ENCODE measurements at places on chromosomes 3 and 15.

GRCh38 chr15:42504631-42505030 lies 9.2 kb downstream of the SNAP23 start:
- no peak for DNase-seq

GRCh38 chr3:34072297-34072696 lies 273.9 kb downstream of the PDCD6IP start:
- DNase-seq, result no peak

GRCh38 chr3:13716540-13717221 lies 163.2 kb downstream of the WNT7A start:
- DNase-seq, result no peak

DNA sequence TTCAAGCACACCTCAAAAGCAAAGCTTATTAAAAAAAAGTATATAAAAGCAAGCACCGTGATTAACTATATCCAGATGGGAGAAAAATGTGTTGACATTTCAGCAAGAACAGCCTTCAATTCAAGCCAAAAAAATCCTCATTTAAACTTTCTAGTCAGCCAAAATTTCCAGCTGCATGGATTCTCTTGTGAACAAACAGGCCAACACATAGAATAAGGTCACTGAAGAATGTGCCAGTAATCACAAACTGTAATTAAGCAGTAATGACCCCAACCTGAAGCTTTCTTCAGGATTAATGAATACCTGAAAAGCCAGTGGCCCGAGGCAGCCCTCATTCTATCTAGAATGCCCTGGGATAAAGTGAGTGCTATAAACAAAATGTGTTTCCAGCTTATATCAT lies 130.7 kb upstream of the KCNMB2 start:
- DNase-seq, result peak; percentile 84

DNA sequence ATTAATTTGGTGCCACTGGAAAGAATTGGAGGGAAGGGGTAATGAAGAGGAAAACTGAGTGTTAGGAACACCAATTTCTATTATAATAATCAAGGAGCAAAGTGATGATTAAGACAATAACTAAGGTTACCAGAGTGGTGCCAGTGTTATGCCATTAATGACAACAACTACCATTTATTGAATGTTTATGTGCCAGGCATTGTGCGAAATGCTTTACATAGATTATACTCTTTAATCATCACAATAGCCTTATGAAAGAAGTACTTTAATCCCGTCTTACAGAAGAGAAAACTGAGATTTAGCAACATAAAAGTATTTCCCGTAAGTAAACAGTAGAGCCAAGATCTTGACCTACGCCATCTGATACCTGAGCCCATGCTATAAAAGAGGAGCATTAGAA lies 187.2 kb upstream of the NR2E3 start:
- no peak for DNase-seq

- DNase-seq, result no peak
Observed at GRCh38 chr15:24761704-24762302, 86.2 kb downstream of the NPAP1 start.

DNA sequence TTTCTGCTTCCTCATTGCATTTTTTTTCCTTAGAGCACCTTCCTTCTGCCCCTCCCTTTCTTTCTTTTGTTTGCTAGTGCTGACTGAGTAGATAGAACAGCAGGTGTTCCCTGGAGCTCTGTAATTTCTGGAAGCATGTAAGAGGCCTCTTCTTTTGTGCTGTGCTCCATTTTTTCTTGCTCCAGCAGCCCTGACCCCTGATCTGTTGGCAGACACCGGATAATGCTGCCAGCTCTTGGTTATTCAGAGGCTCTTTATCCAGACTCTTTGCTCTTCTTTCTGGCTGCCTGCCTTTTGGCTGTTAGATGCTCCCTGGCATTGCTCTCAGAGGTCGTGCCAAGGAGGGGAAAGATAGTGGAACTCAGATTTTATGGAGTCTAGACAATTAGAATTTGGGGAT lies 104.4 kb upstream of the RBMS3 start:
- no peak for DNase-seq

DNA sequence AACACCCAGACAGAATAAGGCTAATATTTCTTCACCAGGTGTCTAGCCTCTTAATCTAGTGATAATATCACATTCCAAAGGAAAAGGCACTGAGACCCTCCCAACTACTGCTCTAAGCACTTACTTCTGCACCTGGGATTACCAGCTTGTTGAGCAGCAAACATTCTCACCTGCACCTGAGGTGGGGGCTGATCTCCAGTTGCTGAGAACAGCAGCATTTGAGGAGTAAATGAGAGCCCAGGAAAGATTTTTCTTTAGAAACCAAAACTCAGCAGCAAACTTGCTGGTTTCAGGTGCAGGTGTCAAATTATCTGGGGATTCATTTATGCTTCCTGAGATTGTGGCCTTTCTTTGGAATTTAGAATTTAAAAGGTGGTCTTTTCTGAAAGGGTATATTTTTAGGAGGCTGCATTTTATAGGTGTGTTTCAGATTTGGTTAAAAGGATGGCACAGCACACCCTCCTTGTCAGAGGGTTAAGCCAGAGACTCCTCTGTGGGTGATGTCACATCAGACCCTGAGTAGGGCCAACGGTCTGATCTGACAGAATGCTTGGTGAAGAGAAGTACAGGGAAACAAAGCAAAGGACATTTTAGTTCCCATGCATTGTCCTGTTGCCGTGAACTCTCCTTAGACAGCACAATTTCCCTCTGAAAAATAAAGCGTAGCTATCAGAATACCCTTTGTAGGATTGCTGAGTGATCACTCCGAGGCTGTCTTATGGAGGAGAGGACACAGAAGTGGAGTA lies 411.0 kb upstream of the ATP11B start:
- DNase-seq, result no peak

DNA sequence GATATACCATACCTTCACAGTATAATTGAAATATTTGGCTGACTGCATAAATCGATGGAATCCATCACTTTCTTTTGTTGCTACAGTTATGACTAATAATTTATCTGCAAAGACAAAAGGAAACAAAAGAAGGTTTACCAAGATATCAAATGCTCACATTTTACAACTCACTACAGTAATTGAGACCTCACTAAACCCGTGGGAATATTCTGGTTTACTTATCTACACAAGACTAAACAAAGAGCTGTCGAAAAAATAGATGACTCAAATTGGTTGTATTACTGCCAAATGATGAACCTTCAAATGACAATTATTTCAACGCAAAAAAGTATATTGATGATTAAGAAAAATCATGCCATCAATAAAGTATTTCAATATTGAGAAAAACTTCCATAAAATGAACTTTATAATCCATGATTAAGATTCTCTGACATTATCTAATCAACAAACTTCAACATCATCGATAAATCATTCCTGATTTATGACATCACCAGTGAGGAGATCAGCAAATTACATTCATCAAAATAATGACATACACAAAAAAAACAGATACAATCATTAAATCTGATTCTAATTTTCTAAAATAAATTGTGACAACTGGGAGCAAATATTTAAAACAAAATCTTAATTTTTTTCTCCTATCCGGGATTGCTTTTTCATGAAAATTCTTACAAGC lies 36.7 kb downstream of the PLOD2 start:
- no peak for DNase-seq

GRCh38 chr3:146838221-146838620 lies 233.1 kb upstream of the PLSCR5 start:
- no peak for DNase-seq

- no peak for DNase-seq
Observed at GRCh38 chr3:194130807-194131589, 5.0 kb upstream of the HES1 start.

- no peak for DNase-seq
Observed at GRCh38 chr3:94092086-94092485, 29.2 kb downstream of the NSUN3 start.

- no peak for DNase-seq
Observed at GRCh38 chr3:190121383-190121782, 686 bp upstream of the P3H2 start.

DNA sequence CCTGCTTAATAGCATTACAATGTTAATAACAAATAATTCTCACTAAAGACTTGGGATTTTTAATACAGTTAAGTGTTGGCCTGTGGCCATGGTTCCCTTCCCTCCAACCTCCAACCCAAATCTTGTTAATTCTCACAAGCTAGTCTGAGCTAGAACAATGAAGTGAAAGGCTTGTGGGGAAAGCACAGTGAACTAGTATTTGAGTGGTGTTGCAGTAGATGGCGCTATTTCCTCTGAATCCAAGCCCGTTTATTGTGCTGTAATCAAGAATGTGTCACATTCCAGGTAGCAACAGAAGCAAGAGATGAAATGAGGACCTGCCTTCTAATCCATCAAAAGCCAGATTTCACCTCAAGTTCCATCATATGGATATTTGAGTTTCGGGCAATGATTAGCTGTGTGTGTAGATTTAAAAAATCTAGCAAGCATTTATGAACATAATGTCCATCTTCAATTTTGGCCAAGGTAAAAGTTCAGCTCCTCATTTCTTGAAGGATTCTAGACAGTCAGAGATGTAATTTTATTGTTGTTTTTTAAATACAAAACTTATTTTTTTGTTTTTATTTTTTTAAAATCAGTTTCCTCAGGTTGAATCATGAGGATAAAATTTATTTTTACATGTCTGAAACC lies 160.7 kb downstream of the SQOR start:
- DNase-seq, result peak; percentile 37

DNA sequence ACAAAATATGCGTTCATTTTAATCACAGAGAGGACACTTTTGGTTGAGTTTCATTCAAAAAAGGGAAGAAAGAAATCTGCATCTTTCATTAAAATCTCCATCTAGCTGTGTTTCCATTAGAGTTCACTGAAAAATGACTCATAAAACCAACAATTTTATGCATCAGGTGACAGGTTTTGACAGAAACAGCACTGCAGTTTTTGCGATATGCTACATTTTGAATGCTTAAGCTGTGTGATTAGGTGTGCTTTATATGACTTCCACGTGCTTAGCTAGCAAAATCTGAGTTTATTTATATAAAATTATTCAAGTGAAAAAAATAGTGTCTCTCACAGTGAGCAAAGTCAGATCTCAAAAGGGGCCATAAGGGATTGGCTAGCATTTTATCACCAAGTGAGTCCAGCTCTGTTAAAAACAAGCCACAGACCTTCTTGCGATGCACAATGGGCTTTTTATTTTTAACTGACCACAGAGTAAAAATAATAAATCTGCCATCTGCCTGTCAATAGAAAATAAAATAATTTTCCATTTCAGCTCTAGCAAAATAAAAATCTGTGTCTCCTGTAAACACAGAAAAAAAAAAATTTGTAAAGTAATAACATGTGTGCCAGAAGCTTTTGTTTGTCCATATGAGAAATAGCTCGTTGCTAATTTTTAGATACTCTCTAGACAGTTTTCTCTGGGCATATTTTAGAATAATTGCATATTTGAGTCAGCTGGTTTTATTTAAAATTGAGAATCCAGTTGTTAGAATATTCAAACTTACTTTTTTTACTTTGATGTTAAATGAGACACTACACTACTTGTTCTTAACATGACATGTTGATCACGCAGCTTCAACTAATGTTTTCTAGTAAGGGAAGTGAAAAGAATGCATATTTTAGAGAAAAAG lies 409.8 kb downstream of the ROBO2 start:
- DNase-seq, result peak; percentile 26
